ENCODE measurements at places on chromosomes 13 and 19.
A peak's percentile ranks its signal among the peaks of the same experiment; 100 is the strongest.

- H3K27me3 ChIP-seq = no peaks in the 10 kb centered on the region
- no peaks in the 10 kb centered on the region for H3K36me3 ChIP-seq
- H3K4me3 ChIP-seq = no peak overlapping the region
- no peak for DNase-seq
- H3K4me1 ChIP-seq = no peaks in the 10 kb centered on the region
Measured at GRCh38 chr19:29928831-29929230, 13.2 kb upstream of the URI1 start.

- no peak overlapping the region for H3K4me3 ChIP-seq
- no peak overlapping the region for H3K27ac ChIP-seq
- DNase-seq = no peak
- H3K4me1 ChIP-seq = no peaks in the 10 kb centered on the region
- no peaks in the 10 kb centered on the region for H3K36me3 ChIP-seq
Measured at GRCh38 chr19:39745643-39746042, 7.8 kb upstream of the CLC start.

DNA sequence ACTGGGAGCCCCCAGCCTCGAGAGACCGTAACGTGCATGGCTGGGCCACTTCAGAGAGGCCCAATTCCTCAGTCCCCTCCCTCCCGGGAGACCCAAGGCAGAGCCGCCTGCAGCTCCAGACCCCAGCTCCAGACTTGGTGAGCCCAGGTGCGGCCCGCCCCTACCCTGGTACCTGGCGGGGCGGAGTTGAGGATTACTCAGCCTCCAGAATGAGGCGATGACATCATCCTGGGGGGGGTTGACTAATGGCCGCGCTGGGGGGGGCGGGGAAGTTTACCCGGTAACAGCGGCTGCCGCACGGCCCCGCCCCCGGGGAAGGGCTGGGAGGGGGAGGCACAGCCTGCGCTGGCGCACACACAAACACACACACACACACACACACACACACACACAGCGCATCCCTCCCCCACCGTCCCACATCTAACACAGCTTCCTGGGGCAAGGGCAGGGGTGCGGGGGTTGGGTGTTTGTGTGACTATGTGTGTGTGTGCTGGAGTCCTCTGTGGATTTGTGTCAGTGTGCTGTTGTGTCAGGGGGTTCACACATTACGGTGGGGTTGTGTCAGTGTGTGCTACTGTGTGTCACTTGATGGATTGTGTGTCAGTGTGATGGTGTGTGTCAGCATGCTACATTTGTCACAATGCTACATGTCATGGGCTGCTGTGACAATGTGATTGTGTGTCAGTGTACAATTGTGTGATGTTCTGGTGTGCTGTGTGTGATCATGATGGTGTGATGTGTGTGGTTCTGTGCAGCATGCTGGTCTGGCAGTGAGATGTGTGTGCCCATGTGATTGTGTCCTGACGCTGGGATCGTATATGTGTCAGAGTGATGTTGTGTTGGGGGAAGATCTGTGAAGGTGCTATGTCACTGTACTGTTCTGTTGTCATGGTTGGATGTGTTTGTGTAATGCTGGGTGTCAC is 10.3 kb upstream of the BBC3 start:
- DNase-seq = peak; percentile 90
- H3K36me3 ChIP-seq = no peaks in the 10 kb centered on the region
- H3K27ac ChIP-seq = no peak overlapping the region
- no peak overlapping the region for H3K4me3 ChIP-seq

GRCh38 chr13:31970231-31970930 is 61.2 kb upstream of the FRY start:
- H3K4me1 ChIP-seq = peaks cover 19% of the 10 kb centered on the region
- no peaks in the 10 kb centered on the region for H3K27me3 ChIP-seq
- no peaks in the 10 kb centered on the region for H3K36me3 ChIP-seq
- H3K27ac ChIP-seq = no peak overlapping the region
- H3K4me3 ChIP-seq = no peak overlapping the region

- no peaks in the 10 kb centered on the region for H3K4me1 ChIP-seq
- H3K27ac ChIP-seq = no peak overlapping the region
- no peak overlapping the region for H3K4me3 ChIP-seq
- no peak for DNase-seq
Measured at GRCh38 chr19:27966390-27966816, 1246.5 kb downstream of the UQCRFS1 start.
